ENCODE measurements at places on chromosomes 1 and 21.
A peak's percentile ranks its signal among the peaks of the same experiment; 100 is the strongest.

- DNase-seq: no peak
These were observed 169.1 kb downstream of the ZC3H11B start for GRCh38 chr1:219443763-219444162.

DNA sequence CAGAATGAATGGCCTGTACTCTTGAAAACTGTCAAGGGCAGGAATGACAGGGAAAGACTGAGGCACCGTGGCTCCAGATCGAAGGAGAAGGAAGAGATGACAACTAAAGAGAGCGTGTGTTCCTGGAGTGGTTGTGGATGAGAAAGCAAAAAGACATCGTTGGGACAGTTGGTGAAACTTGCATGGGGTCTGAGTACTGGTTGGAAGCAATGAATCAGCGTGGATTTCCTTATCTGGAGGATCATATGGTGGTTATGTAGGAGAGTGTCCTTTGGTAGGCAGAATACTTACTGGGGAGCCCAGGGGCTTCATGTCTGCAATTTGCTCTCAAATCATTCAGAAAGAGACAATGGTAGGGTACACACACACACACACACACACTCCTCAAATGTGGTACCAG is 13.9 kb downstream of the LEMD1 start:
- DNase-seq: no peak

- no peak for DNase-seq
These were observed 5.6 kb downstream of the TMEM234 start for GRCh38 chr1:32216566-32216965.

DNA sequence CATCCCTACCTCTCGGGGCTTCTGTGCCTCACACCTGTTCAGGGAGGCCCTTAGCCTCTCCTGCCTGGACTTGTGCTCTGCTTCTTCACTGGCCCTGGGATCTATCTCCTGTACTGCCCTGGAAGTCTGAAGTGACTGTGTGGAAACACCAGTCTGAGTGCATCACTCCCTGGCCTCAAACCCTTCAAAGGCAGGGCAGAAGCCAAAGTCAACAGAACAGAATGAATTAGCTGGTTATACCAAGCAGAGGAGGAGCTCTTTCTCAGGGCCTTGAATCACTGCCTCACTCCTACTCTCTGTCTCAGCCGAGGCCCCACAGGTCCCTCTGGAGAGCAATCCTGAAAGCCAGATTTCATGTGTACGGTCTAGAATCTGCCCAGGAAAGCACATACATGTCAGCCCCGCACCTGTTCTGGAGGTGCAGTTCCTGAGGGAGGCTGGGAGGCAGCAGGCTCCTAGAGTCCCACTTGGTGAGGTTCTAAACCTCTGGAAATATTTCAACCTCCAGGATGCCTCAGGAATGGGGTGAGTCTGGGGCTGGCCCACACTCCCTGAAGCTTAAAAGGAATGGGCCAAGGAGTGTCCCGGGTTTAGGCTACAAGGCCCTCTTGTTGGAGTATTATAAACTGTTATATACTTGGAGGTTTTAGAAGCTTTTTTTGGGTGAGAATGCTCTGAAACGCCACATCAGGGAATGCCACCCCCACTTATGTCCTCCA is 98.3 kb downstream of the ABCA4 start:
- no peak for DNase-seq

DNA sequence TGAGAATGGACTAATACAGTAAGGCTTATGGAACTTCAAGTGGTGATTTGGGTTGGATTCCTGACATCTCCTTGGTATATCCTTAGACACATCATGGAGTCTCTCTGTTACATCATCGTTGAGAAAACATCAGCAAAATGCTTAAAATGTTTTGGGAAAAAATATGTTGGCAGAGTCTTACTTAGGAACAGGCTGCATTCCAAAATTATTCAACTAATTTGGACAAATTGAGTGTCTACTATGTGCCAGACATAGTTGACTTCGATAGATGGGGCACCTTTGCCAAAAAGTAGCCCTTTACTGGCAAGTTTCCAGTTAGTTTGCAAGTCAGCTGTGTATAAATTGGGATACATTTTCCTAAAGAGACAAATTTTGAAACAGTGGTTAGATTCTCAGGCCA is 253.4 kb upstream of the ST6GALNAC5 start:
- no peak for DNase-seq

GRCh38 chr1:47507144-47507543 is 69.3 kb downstream of the FOXD2 start:
- DNase-seq: no peak

DNA sequence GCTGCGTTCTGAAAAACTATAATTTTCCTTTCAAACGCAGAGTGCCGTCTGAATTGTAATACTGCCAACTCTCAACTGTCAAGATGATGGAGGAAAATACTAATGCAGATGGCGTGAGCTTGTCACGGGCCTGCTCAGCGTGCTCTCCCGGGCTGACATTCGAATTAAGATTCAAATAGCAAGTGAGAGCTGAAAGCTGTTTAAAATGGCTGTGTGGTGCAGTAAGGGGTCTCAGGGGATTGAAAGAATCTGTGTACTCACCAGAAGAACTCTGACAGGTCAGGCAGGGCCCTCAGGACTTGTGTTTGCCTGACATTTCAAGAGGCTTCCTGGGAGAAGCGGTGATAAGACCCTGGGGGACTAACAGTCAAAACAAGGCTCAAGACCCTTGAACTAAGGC is 33.1 kb downstream of the ZMYND12 start:
- no peak for DNase-seq

GRCh38 chr1:28450561-28450960 is 55.3 kb upstream of the RCC1 start:
- DNase-seq: no peak

GRCh38 chr1:175191659-175192058 is 917 bp downstream of the KIAA0040 start:
- peak; percentile 29 for DNase-seq

Measured in stimulated activated CD4-positive, alpha-beta T cell treated with anti-CD3 and anti-CD28 coated beads, Interleukin-4, amount 100 ng/mL, for 4 hours (primary cell).